ENCODE measurements at places on chromosomes 5 and 9.

DNA sequence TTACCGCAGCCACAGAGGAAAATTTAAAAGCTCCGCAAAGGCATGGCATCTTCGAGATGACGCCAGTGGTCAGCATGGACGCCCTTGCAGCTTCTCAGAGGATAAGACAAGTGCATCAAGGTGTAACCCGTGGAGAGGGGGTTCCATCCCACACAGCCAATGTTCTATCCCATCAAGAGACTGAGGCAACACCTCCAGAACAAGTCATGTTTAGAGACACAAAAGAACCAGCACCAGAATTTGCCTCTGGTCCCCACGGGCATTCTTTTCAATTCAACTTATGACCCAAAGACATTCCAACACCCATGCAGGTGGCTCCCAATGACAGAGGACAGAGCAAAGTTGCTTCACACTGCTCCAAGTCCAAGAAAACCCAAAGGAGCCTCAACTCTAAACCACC lies 20.7 kb downstream of the ROR2 start:
- DNase-seq, result no peak

DNA sequence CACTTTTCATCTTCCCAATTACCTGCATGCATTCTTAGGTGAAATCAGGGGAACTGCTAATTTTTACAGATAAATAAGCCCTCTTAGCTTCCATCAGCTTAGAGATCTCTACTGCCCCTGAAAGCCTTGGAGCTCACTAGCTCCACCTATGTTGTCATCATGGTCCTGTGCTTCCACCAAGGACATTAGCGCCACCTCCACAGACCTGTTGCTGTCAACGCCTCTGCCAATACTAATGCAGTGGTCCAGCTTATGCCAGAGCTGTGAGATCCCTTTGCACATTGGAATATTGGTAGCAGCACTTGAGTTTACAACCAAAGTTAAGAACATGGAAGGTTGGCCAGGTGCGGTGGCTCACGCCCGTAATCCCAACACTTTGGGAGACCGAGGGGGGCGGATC lies 7.7 kb upstream of the SHISAL2B start:
- DNase-seq, result no peak

- no peak for DNase-seq
These were observed 699.0 kb upstream of the ARRDC3 start for GRCh38 chr5:92081958-92082712.

GRCh38 chr5:181203777-181204112 lies 1.3 kb downstream of the TRIM7 start:
- DNase-seq, result no peak

- DNase-seq, result no peak
These were observed 37.4 kb downstream of the KIF2A start for GRCh38 chr5:62343428-62343827.

DNA sequence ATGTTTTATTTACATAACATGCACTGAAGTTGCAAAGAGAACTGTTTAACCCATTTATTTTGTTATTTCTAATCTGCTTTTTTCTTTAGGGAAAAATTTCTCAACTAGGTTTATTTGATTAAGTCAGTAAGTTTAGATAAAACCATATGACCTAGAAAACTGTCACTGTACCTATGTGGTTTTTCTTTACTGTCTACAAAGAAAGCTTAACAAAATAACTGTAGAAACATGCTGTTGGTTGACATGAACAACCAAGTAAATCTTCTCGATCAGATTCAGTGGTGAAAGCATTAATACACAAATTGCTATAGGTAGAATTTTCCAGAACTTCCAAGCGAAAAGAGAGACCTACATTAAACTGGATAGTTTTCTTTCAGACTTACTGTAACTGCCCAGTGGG lies 137.4 kb downstream of the PCSK5 start:
- DNase-seq, result no peak

DNA sequence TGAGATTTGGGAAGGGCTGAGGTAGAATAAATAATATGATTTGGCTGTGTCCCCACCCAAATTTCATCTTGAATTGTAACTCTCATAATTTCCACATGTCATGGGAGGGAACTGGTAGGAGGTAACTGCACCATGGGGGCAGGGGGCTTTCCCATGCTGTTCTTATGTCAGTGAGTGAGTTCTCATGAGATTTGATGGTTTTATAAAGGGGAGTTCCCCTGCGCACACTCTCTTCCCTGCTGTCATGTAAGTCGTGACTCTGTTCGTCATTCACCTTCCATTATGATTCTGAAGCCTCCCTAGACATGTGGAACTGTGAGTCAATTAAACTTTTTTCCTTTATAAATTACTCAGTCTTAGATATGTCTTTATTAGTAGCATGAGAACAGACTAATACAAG lies 115.5 kb upstream of the STARD4 start:
- no peak for DNase-seq

DNA sequence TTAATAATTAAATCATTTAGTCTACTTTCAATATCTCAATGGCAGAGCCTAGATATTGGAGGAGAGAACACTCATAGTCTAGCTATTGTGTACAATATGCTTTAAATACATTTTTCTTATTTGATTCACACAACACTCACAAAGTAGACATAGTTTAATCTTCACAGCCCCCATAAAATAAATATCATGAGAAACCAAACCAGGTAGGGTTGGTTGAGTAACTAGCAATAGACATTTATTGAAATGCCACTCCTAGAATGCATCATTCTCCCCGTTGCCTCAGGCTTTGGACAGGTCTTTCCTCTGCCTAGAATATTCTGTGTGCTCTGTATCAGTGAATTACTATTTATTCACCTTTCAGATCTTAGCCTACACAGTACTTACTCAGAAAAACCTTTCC lies 141.9 kb downstream of the CEMIP2 start:
- no peak for DNase-seq

Measured in stimulated activated CD8-positive, alpha-beta memory T cell treated with anti-CD3 and anti-CD28 coated beads, Interleukin-4, amount 100 ng/mL, for 4 hours (primary cell).